Temporal lobe (tissue), 4 donors: ENCODE measurements at places on chromosomes 7 and 10. TPM values are rescaled to one million over a fixed set of nuclear protein-coding genes. Genes with fewer than 3 reads are reported as not detected.

CFAP43 gene
- total RNA-seq: 10.6 TPM

RAB19 gene
- total RNA-seq: not detected

HMX3 gene
- not detected for total RNA-seq

TMEM178B gene
- 64.7 TPM for total RNA-seq

MYH16 gene
- not detected for total RNA-seq

FGL2 gene
- total RNA-seq: 3.2 TPM

TMEM270 gene
- not detected for total RNA-seq

ADRB1 gene
- total RNA-seq: 2.0 TPM

C10orf120 gene
- total RNA-seq: not detected

C10orf53 gene
- not detected for total RNA-seq

TAS2R4 gene
- total RNA-seq: 3.4 TPM

TFPI2 gene
- total RNA-seq: 0.25 TPM
